ENCODE measurements at places on chromosomes 5 and 9.

- DNase-seq: no peak
These were observed 9.6 kb downstream of the AIF1L start for GRCh38 chr9:131105952-131106351.

GRCh38 chr5:13664377-13664776, 280.1 kb downstream of the DNAH5 start:
- DNase-seq: no peak

DNA sequence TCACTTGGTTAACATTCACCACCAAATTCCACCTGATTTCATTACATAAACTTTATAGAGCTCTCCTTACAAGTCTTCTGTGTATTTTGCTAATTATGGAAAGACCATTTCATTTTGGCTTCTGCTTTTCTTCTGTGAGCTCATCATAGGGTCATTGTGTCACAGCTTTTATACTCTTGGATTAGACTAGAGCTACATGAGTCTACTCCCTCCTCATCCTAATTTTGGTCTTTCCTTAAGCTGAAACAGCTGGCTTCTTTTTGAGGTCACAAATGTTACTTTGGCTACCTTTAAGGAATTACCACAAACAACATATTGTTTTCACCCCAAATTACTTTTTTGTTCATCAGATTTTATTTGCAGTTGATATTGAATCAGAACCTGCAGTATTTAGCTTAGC, 103.0 kb downstream of the NPR3 start:
- DNase-seq: no peak

DNA sequence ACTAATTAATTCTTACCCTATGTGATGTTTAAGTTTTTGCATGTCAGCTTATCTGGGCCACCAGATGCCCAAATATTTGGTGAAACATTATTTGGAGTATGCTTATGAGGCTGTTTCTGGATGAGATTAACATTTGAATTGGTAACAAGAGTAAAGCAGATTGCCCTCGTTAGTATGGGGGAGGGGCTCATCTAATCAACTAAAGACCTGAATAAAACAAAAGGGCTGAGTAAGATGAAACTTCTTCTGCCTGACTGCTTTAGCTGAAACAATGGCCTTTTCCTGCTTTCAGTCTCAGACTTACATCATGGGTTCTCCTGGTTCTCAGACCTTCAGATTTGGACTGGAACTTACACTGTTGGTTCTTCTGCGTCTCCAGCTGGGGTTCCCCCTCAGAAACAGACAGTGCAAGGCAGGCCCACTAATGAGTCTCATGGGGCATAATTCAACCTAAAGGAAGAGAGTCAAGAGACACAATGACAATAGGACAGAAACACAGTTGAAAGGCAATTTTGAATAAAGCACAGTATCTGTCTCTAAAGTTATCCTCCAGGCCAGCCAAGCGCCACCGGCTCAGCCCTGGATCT, 288.4 kb downstream of the CAAP1 start:
- DNase-seq: no peak

GRCh38 chr9:133759946-133760345, 21.8 kb upstream of the SARDH start:
- no peak for DNase-seq

- DNase-seq: peak; percentile 24
These were observed 12.7 kb upstream of the TDRD7 start for GRCh38 chr9:97398999-97399758.

DNA sequence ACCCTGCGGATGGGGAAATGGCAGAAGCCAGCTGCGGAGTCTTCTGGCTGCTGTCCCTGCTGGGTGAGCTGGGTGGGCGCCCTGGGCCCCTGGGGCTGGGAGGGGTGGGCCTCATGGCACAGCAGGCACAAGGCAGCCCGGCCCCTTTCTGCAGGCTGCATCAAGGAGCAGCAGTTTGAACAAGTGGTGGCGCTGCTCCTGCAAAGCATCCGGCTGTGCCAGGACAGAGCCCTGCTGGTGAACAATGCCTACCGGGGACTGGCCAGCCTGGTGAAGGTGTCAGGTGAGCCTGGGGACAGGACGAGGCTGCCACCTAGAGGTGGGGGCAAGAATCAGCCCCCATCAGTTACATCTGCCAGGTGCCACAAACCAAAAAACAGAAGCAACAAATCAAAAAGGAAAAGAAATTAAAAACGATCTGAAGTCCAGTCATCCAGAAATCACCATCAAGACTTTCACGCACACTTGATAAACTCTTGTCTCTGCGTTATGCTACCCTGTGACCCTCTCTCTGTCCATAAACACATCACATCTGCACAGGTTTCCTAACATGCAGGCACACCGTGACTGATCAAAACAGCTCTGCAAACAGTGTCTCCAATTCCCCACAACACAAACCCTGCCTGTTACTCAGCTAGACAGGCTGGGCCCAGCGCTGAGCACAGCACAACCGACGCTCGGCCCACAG, 13.9 kb downstream of the REXO4 start:
- peak; percentile 39 for DNase-seq

GRCh38 chr5:43152946-43153345, 32.2 kb downstream of the ZNF131 start:
- DNase-seq: no peak

DNA sequence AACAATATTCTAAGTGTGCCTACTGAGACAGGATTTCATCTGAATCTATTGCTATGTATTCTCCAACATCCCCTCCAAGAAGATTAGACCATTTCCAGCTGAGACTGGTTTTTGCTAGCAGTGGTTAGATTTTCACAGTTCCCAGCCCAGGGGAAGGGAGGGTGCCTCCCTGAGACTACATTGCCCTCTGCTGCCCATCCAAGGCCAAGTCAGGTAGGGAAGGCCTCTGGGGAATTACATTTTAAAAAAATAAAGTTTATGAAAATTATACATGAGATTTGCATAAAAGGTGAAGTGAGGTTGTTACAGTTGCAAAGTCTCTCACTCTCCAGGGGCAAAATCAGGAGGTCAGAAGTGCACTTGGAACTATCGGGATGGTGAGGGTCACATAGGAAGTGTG, 28.0 kb upstream of the SYK start:
- no peak for DNase-seq

DNA sequence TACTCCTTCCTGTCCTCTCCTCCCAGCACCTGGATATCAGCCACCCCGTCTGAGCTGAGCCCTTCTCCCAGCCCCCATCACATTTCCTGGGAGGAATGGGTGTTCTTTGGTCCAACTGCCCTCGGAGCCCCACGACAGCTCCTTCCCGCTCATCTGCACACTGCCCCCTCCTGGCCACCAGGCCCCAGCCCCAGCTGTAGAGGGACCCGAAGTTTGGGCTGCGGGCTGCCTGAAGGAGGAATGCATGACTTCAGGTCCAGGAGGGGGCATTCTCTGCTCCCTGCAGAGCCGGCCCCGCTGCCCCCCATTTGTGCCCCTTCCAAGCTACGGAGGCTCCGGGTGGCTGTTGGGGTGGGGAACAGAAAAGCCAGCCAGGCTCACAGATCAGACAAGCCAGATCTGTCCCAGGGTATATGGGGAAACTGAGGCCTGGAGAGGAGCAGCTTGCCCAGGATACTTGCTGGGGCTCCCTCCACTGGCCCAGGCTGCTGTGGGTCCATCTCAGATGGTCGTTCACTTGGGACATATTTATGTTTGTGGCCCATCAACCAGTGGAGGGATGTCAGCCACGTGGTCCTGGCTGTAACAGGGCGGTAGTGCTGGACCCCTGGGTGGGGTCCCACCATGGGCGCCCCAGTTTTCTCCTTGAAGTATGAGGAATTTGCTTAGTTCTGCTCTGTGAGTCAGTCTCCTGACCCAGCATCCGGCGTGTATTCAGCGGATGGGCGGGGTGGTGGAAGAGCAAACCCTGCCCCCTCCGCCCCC, 33.1 kb downstream of the DAB2IP start:
- no peak for DNase-seq

GRCh38 chr5:171386861-171387344, 746 bp upstream of the NPM1 start:
- no peak for DNase-seq

- DNase-seq: no peak
These were observed 1.6 kb downstream of the CFAP95 start for GRCh38 chr9:69822116-69822750.

DNA sequence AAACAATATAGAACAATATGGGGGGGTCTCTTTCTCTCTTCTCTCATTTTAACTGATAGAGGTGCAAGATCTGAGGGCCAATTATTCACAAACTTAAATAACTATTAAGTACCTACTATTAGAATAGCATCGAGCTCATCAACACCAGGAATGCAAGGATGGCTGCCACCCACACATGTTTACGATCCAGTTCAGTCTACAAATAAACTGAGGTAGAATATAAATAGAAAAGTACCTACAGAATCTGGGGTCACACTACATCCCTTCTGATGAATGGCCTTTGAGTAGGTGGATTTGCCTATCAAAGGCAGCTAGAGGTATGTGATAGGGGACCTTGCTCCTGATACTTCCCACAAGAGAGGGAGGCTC, 91.8 kb upstream of the ZNF366 start:
- no peak for DNase-seq

DNA sequence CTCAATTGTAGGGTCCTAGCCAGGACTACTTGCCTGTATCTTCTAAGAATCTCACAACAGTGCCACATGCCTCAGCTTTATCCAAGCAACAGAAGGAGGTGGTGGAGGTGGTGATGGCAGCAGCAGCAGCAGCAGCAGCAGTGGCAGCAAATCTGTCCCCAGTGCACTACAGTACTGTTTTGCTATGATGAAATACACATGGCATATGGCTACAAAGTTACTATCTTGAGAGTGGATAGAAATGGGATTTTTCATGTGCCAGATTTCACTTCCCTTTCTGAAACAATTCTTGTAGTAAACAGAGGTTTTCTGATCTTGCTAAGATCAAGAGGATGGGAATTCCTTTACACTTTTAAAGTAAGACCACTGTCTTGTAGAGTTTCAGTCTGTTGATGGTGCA, 8.1 kb upstream of the CYSTM1 start:
- DNase-seq: no peak

DNA sequence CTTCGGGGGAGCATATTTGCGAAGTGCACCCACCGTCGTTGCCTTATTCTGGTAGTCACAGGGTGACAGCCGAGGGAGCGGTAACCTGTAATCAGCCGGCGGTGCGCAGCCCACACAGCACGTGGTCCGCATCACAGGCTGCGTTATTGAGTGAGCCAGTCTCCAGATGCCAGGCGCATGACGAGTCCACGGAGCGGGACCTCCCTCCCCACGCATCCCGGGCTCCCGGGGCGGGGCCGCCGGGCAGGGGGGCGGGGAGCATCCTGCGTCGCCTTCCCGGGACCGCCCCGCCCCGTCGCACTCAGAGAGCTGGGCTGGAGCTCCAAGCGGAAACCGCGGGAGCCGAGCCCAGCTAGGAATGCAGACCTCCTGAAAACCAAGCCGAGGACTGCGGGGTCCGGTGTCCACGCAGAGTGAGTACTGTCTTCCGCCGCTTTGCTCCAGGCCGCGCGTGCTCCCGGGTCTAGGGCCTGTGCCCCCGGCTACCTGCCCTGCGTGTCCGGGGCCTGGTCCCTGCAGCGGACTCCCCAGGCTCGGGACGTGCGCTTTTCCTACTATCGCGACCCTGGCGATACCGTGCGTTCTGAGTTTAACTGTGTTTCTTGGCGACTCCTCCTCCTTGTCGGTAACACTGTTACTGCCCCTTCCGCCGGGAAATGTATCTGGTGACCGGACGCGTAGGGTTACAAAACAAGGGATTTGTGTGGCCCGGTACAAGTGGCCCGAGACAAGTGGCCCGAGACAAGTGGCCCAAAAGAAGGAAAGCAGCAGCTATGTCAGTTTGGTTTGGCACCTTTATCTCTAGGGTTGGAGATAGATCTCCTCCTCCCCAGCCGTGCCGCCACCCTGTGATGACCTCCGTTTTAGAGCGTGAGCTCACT, 40.6 kb downstream of the CAST start:
- DNase-seq: peak; percentile 43

- no peak for DNase-seq
These were observed 1375.0 kb upstream of the NUDT12 start for GRCh38 chr5:104937598-104937997.

- DNase-seq: no peak
These were observed 292.7 kb upstream of the TARS1 start for GRCh38 chr5:33148076-33148513.

- DNase-seq: no peak
These were observed 1042.3 kb downstream of the CDH12 start for GRCh38 chr5:21810737-21811316.

DNA sequence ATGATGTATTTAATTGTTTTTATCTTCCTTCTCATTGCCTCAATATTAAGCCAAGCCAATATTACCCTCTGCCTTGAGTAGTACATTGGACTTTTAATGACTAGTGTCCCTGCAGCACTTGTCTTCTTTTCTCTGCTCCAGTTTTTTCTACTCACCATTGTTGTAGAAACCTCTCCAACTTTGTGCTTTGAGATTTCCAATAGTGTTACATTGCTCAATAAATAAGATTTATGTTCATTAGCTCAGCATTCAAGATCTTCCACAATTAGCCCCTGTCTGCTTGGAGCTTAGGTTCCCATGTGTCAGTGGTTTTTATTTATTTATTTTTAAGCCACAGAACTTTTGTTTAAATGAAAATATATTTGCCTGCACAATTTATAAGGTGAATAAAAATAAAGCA, 145.3 kb downstream of the ADGRV1 start:
- no peak for DNase-seq

DNA sequence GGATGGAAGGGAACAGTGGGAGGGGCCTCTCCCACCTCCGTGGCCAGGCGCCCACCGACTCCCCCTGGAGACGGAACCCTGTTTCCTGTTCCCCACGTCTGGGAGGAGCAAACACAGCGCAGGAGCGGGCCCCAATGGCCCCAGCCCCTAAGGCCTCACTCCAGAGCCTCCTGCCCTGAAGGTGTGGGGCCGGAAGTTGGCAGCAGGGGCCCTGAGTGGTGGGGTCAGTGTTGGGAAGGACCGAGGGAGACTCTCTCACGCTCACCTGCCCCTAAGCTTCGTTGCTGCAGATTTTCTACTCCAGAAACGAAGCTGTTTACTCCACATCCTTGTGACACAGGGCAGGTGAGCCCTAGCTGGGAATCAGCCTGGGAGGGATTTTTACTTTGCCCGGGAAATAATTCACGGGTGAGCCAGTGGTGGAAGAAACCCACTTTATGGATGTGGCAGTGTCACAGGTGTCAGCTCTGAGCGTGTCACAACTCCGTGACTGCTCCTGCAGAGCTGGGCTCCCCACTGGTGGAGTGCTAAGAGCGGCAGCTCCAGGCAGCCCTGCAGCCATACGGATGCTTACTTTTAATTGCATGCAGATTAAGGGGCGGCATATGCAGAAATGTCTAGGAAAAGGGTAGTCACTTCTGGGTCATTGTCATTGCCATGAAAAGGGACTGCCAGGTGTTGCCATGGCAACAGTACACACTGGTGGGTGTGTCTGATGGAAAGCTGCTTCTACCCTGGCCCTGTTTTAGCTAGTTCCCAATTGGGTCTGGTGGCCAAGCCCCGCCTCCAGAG, 77.5 kb upstream of the OLFM1 start:
- no peak for DNase-seq

- DNase-seq: no peak
These were observed 7.9 kb downstream of the TXNDC8 start for GRCh38 chr9:110329639-110330230.

GRCh38 chr5:156824800-156825199, 25.3 kb upstream of the PPP1R2B start:
- DNase-seq: no peak

GRCh38 chr5:170386743-170387395, 2.3 kb downstream of the KCNMB1 start:
- DNase-seq: no peak

- DNase-seq: no peak
These were observed 904 bp downstream of the EDF1 start for GRCh38 chr9:136865041-136865767.

GRCh38 chr9:7298123-7298522, 501.5 kb downstream of the DMAC1 start:
- DNase-seq: no peak

GRCh38 chr5:129619782-129620181, 128.1 kb upstream of the MINAR2 start:
- DNase-seq: no peak

GRCh38 chr5:35405938-35406337, 175.7 kb upstream of the PRLR start:
- DNase-seq: no peak
